ENCODE measurements at places on chromosomes 12 and 14.
A peak's percentile ranks its signal among the peaks of the same experiment; 100 is the strongest.

GRCh38 chr14:99357916-99358390 is 86.0 kb upstream of the BCL11B start:
- no peak for DNase-seq

- peak; percentile 60 for DNase-seq
These were observed 74.7 kb downstream of the NOC4L start for GRCh38 chr12:132218915-132219314.

- no peak for DNase-seq
These were observed 18.3 kb downstream of the SLC48A1 start for GRCh38 chr12:47791351-47791746.

DNA sequence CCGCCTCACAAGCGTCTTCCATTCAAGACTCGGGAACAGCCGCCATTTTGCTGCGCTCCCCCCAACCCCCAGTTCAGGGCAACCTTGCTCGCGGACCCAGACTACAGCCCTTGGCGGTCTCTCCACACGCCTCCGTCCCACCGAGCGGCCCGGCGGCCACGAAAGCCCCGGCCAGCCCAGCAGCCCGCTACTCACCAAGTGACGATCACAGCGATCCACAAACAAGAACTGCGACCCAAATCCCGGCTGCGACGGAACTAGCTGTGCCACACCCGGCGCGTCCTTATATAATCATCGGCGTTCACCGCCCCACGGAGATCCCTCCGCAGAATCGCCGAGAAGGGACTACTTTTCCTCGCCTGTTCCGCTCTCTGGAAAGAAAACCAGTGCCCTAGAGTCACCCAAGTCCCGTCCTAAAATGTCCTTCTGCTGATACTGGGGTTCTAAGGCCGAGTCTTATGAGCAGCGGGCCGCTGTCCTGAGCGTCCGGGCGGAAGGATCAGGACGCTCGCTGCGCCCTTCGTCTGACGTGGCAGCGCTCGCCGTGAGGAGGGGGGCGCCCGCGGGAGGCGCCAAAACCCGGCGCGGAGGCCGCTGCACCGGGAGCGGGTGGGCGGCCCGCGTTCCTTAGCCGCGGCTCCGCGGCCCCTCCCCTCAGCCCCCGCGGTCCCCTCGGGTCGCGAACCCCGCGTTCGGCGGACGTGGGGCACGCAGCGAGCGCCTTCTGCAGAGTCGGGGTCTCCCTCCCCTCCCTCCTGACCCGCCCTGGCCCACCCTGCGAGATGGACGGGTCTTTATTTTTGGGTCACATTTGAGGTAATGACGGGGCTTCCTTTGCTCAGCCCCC is at the start of gene UBC:
Gene UBC, minus strand, starts transcription at position 259 of the 847 bp plus-strand sequence. CDS start 879 bp downstream, outside the sequence.
- peak; percentile 88 for DNase-seq

GRCh38 chr12:127145929-127146789 is 1120.8 kb upstream of the TMEM132C start:
- DNase-seq = no peak

DNA sequence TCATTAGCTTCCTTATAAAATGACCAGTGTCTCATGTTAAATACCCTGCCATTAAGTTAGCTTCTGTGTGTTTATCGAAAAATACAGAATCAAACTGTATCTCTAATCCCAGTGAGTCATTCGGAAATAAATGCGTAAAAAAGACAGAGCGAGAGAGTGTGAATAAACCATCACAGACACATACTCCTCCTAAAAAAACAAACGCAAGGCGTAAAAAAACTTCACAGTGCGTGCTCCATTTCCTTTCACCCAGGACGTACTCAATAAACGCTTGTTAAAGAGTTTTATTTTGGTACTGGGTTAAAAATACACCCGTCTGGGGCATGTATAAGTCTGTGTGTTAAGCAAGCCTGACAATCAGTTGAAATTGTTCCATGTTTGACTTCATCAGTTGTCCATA is 58.8 kb upstream of the ISM2 start:
- peak; percentile 64 for DNase-seq

- no peak for DNase-seq
These were observed 109.4 kb downstream of the AKAP6 start for GRCh38 chr14:32438517-32438916.

GRCh38 chr12:94994312-94994711 is 9.2 kb downstream of the NDUFA12 start:
- no peak for DNase-seq

- peak; percentile 88 for DNase-seq
These were observed 6.9 kb upstream of the DNM1L start for GRCh38 chr12:32671930-32672780.

DNA sequence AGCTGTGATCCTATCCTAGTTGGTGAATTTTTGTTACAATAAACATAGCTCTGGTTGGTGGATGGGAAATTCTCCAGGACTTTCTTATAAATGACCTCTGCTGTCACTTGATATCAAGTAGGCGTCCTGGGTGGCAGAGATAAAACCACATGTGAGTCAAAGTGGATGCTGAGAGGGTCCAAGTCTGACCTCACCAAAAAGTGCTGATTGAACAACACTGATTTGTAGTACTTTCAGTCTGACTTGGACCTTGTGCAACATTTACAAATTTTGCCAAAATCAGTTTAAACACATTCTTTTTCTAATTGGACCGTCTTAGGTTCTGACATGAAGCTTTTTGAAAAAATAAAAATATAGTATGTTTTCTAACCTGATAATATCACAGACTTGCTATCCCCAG is 585.6 kb downstream of the GALC start:
- DNase-seq = no peak

DNA sequence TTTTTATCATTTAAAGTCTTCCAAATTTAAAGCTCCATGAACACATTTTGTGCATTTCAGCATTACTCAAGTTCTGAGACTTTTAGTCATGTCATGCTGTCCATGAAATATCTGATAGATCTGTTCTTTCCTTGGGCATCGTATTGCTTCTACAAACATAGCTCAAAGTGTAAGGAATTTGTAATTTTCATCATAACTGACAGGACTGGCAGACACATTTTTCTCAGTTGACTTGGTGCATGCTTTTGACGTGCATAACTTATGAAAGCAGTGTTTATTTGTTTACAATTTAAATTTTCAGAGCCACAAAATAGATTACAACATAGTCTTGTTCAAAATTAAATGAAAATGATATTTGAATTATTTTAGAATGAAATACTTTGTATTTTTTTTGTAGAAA is 812.1 kb upstream of the NOVA1 start:
- no peak for DNase-seq

GRCh38 chr14:26414926-26415325 is 182.9 kb downstream of the NOVA1 start:
- DNase-seq = no peak

GRCh38 chr12:18612971-18613370 is 124.8 kb downstream of the PLCZ1 start:
- no peak for DNase-seq

DNA sequence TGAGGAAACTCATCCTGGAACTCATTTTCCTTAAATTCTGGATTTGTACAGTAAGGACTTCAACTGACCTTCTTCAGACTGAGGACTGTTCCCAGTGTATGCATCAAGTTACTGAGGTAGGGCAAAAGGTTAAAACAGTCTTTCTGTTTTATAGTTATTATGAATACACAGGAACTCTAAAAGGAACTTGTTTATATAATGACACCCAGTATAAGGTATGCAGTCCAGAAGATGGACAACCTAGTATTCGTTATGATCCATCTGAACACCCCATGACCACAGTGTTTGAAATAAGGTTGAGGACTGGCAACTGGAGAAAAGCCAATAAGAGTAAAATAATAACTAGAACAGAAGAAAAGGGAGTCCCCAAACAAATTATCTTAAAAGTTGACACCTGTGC is 779.9 kb upstream of the TMEM132C start:
- no peak for DNase-seq

- no peak for DNase-seq
These were observed 353.6 kb downstream of the MED13L start for GRCh38 chr12:115923851-115924250.

DNA sequence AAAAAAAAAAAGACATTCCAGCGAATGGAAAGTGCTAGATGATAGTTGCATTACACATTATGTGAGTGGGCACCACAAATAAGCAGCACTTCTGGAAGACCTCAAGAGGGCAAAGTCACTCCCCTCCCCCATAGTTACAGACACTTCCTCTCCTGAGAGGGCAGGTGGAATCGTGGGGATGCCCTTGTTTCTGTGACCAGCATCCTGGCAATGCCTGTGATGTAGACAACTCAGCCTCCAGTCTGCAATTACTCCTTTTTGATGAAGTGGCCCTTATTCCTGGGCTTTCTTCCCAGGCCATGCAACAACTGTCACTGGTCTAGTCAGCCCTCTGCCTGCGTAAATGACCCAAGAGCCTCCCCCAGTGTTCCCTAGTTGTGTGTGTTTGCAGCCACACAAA is 104.8 kb downstream of the VRK1 start:
- no peak for DNase-seq

- DNase-seq = no peak
These were observed 25.3 kb downstream of the MYBPC1 start for GRCh38 chr12:101619858-101620761.

- peak; percentile 6 for DNase-seq
These were observed 136.8 kb upstream of the PTPRB start for GRCh38 chr12:70774055-70774454.

DNA sequence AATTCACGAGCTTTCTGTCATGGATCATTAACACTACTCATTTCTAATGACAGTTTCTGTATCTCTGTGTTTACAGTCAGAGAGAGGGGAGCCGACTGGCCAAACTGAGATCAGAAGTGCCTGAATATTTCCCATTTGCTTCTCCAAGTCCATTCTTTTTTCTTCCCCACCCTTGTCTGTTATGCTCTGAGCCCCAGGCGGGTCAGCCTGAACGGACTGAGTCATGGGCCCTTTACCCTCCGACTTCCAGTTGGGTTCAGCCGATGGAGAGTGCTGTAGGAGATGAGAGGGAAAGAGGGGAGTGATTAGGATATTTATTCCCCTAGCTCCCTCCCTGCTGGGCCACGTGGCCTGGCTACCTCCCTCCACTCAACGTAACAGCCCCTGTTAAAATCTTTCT is 104.7 kb downstream of the PAH start:
- DNase-seq = no peak

- DNase-seq = no peak
These were observed 17.5 kb upstream of the ISM2 start for GRCh38 chr14:77516126-77516525.

DNA sequence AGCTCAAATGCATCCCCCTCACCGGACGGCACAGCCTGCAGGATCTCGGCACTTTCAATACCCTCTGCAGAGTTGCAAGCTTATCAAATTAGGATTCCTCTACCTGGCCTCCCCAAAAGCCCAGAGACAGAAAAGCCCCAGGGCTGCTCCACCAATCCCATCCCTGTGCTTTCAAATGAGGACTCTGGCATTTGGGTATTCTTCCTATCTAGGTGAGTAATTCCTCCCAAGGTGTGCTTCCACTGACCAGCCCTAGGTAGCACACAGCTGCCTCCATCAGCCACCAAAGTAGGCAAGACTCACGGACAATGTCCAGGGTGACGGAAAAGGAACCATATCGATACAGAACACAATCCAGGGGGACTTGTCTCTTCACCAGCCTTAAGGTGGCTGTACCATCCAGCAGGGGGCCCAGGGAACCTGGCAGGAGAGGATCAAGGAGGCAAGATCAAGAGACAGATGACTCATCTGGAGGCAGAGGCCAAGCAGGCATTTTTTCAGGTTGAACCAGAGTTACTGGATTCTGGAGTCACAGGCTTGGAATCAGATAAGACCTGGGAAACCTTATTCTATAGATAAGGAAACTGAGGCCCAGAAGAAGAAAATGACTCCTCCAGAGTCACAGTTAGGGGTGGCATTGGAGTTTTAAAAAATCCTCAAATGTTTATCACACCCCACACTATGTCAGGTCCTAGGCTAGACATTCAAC is 9.9 kb downstream of the PMEL start:
- DNase-seq = peak; percentile 56

DNA sequence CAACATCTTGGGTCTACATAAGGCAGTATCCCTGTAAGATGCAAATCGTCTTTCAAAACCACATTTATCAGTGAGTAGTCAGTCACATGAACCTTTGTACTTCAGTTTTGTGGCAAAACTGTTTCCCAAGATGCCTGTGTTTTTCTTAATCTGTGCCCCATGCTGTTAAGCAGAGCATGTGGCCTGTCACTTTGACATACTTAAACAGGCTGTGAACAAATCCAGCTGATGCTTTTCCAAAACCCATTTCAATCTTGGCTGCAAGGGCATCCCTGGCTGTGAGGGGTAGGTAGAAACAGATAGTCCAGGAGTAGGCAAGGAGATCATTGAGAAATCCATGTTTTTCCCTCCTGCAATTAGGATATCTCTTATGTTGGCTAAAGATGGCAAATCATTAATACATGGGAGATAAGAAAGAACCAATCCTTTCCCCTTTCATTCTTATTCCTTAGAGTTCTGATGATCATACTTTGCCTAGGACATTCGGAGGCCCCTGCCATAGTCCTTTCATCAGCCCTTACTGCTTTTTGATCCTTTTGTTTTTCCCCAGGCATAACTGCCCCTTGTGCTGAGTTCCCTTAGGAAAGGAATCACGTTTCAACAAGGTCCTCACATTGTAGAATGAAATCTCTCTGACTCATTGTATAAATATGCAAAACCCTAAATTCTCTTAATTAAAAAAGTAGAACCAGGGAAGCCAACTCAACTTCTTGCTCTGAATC is 121.1 kb upstream of the EEA1 start:
- DNase-seq = no peak

DNA sequence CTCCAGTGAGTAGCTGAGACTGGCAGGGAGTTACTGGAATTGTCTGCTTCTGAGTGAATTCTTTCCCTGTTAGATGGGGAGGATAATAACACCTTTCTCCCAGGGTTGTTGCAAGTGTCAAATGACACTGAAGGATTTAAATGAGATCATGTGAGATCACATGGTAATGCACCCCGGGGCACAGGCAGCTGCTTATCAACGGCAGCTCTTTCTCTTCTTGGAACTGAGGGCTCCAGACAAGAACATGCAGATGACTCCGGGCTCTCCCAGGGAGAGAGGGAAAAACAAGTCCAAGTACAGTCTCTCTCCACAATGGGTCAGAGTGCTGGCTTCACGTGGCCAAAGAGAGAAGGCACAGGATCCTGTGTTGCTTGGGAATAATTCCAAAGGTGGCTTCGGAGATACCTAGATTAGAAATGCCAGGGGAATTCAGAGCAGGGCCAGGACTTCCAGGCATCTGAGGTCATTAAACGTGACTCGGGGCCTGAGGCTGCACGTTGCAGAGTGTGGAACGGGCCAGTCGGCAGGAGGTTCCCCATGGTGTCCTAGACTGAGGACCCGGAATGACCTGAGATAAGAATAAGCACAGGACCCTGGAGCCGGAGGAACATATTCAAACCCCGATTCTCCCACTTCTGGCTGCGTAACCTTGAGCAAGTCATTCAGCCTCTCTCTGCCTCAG is 109.2 kb downstream of the PRMT8 start:
- no peak for DNase-seq

DNA sequence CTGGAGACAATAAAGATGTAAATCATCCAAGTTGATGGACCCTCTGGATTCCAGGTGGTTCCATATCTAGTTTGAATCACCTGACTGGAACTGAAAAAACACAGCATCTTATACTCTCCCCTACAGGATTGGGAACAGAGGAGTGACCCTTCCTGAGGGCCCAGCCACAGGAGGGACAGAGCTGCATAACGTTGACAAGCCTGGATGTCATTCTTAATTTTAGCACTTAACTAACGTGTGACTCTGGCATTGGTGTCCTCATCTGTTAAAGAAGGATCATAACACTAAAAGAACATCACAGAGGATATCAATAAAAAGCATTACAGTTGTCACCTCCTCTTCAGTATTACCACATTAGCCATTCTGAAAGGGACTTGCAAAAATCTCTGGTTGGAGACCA is 47.7 kb downstream of the STON2 start:
- DNase-seq = no peak

- DNase-seq = no peak
These were observed 6.9 kb downstream of the MLH3 start for GRCh38 chr14:75044322-75044721.

Measured in NAMALWA (cell line).